ENCODE measurements at places on chromosomes 1 and 21.

GRCh38 chr1:94332952-94333351 lies 85.2 kb upstream of the ABCD3 start:
- DNase-seq: no peak

- no peak for DNase-seq
Observed at GRCh38 chr1:70891051-70891843, 156.4 kb downstream of the PTGER3 start.

- no peak for DNase-seq
Observed at GRCh38 chr21:45479691-45480675, 62.3 kb downstream of the SLC19A1 start.

- DNase-seq: peak; percentile 40
Observed at GRCh38 chr1:15941899-15942660, 33.8 kb downstream of the ZBTB17 start.

GRCh38 chr1:31955917-31956736 lies 18.0 kb upstream of the PTP4A2 start:
- peak; percentile 66 for DNase-seq

- DNase-seq: no peak
Observed at GRCh38 chr1:93566227-93566626, 115.4 kb downstream of the BCAR3 start.

- no peak for DNase-seq
Observed at GRCh38 chr21:41418393-41418792, 7.6 kb upstream of the MX1 start.

DNA sequence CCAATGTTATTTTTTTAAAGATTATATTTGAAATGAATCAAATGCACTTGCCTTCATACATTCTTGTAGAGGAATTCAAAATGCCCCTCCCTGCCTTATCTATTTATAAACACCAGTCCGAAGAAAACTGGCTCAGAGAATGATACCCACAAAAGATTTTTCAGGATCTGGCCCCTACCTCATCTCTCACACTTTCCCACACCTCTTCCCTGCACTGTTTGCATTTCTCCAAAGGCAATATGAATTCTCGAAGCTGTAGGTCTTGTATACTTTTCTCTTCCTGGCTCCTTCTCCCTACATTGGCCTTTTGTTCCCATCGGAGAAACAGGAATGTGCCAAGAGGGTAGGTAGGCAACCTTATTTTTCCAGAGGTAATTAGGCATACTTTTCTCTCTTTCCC lies 12.0 kb upstream of the CCDC190 start:
- no peak for DNase-seq

DNA sequence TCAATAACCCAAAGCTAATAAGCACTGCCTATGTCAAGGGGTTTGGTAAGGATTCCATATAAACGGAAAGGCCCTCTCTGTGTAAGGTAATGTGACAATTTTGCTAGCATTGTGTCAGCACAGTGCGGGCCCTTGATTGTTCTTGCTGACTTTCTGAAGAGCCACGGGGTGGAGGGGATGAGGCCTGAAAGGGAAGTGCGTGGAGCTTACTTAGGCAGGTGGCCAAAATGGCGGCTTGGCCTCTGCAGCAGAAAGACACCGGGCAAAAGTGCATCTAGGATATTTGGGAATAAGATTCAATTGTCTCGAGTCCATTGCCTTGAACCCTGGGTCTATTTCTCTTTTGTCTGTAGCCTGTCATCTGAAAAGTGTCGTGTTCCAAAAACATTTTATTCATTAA lies 114.3 kb downstream of the TGFB2 start:
- DNase-seq: no peak

DNA sequence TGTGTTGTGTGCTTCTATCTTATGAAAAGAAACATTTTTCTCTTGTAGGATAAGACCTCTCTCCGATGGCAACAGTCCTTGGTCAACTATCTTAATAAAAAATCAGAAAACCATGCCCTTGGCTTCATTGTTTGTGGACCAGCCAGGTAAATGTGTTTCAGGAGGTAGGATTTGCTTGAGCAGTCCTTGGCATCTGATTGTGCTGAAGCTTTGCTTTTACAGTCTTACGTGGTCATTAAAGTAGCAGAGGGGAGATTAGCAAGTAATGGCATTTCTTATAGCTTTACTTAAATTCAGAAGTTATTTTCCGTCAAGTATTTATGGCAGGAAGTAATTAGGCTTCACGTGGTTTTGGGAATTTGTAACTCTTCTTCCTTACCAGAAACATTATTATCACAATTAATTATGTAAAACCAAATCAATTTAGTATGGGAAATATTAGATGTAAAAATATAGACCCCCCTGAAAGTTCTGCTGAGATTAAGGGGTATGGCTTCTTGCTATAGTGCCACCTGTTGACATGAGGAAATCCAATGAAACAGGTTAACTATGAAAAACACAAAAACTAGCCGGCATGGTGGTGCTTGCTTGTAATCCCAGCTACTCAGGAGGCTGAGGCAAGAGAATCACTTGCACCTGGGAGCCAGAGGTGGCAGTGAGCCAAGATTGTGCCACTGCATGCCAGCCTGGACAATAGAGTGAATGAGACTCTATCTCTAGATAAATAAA lies 49.0 kb downstream of the MAP3K21 start:
- DNase-seq: no peak

GRCh38 chr21:42781971-42782722 lies 97.2 kb downstream of the WDR4 start:
- DNase-seq: no peak

- no peak for DNase-seq
Observed at GRCh38 chr1:216921866-216922265, 198.6 kb upstream of the ESRRG start.

- no peak for DNase-seq
Observed at GRCh38 chr1:54109129-54110090, 43.4 kb downstream of the CDCP2 start.

DNA sequence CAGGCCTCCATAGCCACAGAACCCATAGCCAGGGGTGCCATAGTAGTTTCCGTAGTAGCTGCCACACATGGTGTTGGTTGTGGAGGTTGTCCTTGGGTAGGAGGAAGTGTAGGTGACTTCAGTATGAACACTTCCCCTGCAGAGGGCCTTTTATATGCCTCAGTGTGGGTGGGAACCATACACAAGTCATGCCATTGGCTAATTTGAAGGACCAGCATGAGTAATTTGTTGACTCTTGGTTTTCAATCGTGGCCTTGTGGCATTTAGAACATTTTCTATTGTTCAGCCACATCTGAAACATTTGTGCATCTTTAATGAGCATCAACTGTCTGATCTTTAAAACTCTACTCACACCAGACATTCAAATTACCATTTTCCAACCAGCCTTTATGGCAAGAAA lies at the start of gene KRTAP6-1:
Gene KRTAP6-1 (minus strand): TSS at position 95 of the 400 bp plus-strand sequence. CDS start 26 bp downstream, at position 69.
- no peak for DNase-seq

GRCh38 chr1:201696217-201696761 lies 132.7 kb upstream of the IPO9 start:
- no peak for DNase-seq

GRCh38 chr1:85900921-85901320 lies 192.7 kb upstream of the ZNHIT6 start:
- DNase-seq: no peak

DNA sequence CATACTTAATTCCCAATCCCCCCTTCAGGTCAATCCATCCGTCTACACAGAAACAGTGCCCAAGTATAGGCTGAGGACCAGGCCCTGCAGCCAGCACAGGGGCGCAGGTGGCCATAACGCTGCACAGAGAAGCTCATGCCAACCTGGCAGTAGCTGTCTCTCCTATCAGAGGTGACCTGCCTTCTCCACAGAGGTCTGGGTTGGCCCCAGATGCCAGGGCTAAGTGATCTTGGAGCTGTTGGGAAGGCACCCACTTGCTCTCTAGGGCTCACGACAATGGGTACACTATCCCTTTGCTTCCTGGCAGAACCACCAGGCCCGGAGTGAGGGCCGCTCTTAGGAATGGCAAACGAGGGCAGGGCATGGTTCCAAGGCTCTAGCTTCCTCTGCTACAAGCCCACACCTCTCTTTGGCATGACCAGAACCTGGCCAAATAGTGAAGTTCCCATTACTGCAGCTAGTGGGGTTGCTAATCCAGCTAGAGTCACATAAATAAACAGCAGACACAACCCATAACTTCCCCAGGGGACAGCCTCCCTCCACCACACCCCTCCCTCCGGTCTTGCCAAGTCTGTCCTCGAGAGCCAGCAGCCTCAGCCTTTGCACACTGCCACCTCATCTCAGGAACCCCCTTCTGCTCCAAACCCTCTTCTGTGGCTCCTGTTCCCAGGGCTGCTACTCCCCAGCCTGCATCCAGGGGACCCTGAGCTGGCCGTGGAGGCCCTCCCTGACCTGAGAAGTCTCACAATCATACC lies 113.0 kb downstream of the GLIS1 start:
- DNase-seq: peak; percentile 26

- DNase-seq: no peak
Observed at GRCh38 chr1:224430511-224431113, 4.0 kb downstream of the WDR26 start.

GRCh38 chr1:84000196-84000885 lies 1.4 kb upstream of the TTLL7 start:
- no peak for DNase-seq

GRCh38 chr1:183467687-183468086 lies 4.6 kb upstream of the SMG7 start:
- no peak for DNase-seq

- no peak for DNase-seq
Observed at GRCh38 chr21:31425138-31425537, 81.1 kb upstream of the TIAM1 start.

DNA sequence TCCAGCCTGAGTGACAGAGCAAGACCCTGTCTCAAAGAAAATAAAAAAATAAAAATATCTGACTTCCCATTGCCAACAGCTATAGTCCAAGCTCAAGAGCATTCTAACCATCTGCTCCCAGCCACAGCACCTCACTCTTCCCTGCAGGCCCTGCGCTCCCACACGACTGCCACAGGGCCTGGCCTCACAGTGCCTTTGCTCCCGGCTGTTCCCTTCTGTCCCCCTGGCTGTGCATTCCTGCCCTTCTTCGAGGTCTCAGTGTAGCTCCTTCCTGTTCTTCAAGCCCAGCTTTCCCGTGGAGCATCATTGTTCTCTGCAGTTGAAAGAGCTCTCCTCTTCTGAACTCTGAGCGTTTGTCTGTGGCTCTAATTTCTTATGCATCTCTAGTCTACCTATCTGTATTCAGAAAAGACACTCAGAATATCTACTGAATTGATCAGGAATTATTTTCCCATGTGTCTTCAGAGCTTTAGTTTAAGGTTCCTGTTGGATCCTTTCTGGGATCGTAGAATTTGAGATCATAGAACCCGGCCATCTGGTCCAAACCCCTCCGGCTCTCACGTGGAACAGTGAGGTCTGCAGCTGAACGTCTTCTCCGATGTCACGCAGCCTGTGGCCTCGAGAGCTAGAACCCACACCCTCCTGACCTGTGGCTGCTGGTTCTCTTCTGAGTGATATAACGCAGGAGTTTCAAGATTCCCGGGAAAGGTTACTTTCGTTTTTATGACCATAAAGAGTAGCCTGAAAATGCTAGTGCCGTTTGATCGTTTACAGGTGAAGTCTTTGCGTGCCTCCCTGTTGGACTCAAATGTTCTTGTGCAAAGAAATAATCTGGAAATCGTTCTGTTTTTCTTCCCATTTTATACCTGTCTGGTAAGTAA lies 54.4 kb downstream of the DOP1B start:
- DNase-seq: no peak

DNA sequence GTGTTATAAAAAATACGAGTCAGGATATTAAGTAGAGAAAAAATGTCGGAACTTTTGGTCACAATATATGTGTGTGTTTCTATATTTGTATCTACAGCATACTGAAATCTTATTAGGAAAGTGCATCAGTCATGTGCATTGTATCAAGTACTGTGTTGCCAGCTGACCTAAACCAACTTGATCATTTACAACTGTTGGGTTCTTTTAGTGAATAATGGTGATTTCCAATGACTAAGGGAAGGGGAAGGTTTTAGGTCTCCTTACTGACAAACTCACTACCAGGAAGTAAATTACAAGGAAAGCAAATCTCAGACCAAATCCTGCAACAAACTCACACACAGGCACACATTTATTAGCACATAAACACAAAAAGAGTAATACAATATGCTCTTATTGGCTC lies 142.7 kb downstream of the TSEN15 start:
- DNase-seq: no peak

Data from ecto neural progenitor cell (in vitro differentiated cells).